ENCODE measurements at places on chromosomes 4 and X.

- DNase-seq = peak; percentile 100
- no peaks in the 10 kb centered on the region for H3K36me3 ChIP-seq
- peaks cover 24% of the 10 kb centered on the region for H3K4me1 ChIP-seq
- peak overlapping the region; percentile 97 for H3K27ac ChIP-seq
Measured at GRCh38 chr4:8428288-8429097, 12.0 kb downstream of the ACOX3 start.

DNA sequence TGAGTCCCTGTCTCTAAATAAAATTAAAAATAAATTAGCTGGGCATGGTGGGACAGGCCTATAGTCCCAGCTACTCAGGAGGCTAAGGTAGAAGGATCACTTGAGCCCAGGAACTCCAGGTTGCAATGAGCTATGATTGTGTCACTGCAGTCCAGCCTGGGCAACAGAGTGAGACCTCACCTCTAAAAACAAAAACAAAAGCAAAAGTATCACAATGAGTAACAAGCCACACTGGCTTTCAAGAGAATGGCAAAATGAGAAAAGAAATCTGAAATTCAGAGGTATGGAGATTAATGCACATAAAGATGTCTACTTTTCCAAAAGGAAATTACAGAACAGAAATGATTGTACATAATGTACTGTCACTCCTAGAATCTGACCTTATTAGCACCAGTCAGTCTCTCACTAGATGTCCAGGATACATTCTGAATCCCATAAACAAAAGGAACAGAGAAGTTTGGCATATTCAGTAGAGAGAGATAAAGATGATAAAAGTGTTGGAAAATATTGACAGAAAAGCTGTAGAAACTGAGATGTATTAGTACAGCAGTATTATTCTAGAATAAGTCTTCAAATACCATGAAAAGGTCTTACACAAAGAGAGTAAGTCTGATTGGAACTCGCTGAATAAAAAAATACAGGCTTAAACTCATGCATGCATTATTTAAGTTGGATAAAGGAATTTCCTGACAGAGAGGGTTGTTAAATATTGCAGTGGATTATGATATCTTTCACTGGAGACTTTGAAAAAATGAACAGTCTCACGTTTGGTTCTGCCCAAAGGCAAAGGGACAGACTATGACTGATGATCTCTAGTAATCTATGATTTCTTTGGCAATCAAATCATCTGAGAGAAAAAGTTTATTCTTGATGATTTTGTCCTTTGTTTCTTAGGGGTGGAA lies 102.5 kb downstream of the SH3RF1 start:
- no peaks in the 10 kb centered on the region for H3K36me3 ChIP-seq
- H3K27ac ChIP-seq = peak overlapping the region; percentile 15
- no peak overlapping the region for H3K4me3 ChIP-seq
- DNase-seq = no peak

GRCh38 chr4:125992891-125993290 lies 678.1 kb downstream of the FAT4 start:
- no peak overlapping the region for H3K4me3 ChIP-seq
- H3K27me3 ChIP-seq = no peaks in the 10 kb centered on the region
- H3K4me1 ChIP-seq = no peaks in the 10 kb centered on the region
- H3K27ac ChIP-seq = no peak overlapping the region
- H3K36me3 ChIP-seq = no peaks in the 10 kb centered on the region

- no peaks in the 10 kb centered on the region for H3K4me1 ChIP-seq
- no peak overlapping the region for H3K27ac ChIP-seq
- H3K27me3 ChIP-seq = no peaks in the 10 kb centered on the region
- no peak for DNase-seq
Measured at GRCh38 chr4:128320656-128321055, 33.0 kb upstream of the PGRMC2 start.

- H3K27ac ChIP-seq = no peak overlapping the region
- H3K4me1 ChIP-seq = no peaks in the 10 kb centered on the region
- H3K4me3 ChIP-seq = no peak overlapping the region
- DNase-seq = no peak
- H3K27me3 ChIP-seq = peaks cover 5% of the 10 kb centered on the region
- no peaks in the 10 kb centered on the region for H3K36me3 ChIP-seq
Measured at GRCh38 chrX:139224953-139225665, 305.4 kb upstream of the F9 start.

All from memory B cell (primary cell).